ENCODE measurements at places on chromosomes 7 and 10. TPM values are rescaled to one million over a fixed set of nuclear protein-coding genes. Genes with fewer than 3 reads are reported as not detected.

GRCh38 chr7:11343818-11344413 lies 370.2 kb downstream of the PHF14 start:
- H3K36me3 ChIP-seq = no peaks in the 10 kb centered on the region
- no peak overlapping the region for H3K27ac ChIP-seq
- no peaks in the 10 kb centered on the region for H3K27me3 ChIP-seq
- H3K4me1 ChIP-seq = no peaks in the 10 kb centered on the region

- peaks cover 39% of the 10 kb centered on the region for H3K4me1 ChIP-seq
- no peak for DNase-seq
- no peaks in the 10 kb centered on the region for H3K36me3 ChIP-seq
- no peak overlapping the region for H3K27ac ChIP-seq
Observed at GRCh38 chr10:119541046-119541445, 1.5 kb downstream of the RGS10 start.

Gene ZNF680
- total RNA-seq = 84.6 TPM

Gene SLC18A3
- not detected for total RNA-seq

Gene RPP38
- 20.4 TPM for total RNA-seq

Data from thyroid gland (tissue), 4 donors.